ENCODE measurements at places on chromosomes 1 and 21.

DNA sequence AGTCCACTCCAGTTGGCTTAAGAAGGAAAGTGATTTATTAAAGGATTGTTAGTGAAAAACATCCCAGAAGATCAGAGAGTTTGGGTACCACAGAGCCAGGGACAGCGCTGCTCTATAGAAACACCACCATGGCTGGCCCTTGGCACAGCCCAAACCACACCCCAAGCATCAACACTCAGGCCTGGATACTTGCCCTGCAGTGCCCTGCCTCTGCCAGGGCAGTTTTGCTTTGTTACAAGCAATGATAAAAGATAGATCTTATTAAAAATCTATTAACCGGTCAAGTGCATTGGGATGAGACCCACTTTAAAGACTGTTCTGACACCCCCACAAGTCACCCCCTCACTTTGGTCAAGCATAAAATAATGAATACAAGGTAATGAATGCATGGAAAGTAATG is 56.6 kb downstream of the KIF21B start:
- DNase-seq: no peak

DNA sequence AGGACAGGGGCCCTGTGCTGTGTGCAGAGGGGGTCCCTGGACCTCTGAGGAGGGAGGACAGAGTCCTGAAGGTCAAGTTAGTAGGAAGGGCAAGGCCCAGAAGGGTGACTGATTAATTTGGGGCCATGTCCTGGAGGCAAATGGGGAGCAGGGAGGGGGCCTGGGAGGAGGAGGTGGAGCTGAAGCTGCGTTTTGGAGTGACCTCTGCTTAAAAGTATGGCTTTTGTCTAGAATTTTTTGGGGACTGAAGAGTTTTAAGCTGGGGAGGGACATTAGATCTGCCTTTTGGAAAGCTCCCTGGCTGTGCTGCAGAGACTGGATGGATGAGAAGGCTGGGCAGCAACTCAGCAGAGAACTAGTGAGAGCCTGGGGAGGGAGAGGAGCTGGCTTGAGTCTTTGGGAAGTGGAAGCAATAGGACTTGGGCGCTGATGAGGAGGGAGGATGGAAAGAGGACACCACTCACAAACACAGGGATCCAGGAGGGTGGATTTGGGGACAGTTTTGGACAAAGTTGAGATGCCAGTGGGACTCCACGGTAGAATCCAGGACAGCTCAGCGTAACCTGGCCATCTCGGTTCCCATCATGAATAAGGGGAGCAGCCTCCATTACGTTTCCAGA is 52.9 kb downstream of the ACBD3 start:
- no peak for DNase-seq

GRCh38 chr1:150024156-150024555 is 13.6 kb upstream of the OTUD7B start:
- DNase-seq: no peak

GRCh38 chr1:62229932-62230331 is 35.3 kb downstream of the L1TD1 start:
- no peak for DNase-seq

DNA sequence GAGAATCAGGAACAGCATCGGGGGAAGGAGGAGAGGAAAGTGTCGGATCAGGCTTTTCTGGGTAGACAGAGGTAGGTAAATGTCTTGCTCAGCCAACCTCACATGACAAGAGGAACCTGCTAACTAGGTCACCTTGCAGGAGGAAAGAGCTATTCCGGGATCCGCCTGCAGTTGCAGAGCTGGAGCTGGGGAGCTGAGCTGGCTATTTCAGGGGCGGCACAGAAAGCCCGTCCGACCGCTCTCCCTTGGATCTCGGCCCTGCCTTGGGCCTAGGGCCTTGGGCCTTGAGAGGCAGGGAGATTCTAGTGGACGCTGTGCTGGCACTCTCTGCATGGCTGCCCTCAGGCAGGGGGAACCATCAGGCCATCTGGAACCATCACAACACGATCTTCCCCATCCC is 56.5 kb upstream of the CTPS1 start:
- DNase-seq: no peak

- DNase-seq: peak; percentile 33
These were observed 157.4 kb downstream of the SIPA1L2 start for GRCh38 chr1:232472485-232473041.

DNA sequence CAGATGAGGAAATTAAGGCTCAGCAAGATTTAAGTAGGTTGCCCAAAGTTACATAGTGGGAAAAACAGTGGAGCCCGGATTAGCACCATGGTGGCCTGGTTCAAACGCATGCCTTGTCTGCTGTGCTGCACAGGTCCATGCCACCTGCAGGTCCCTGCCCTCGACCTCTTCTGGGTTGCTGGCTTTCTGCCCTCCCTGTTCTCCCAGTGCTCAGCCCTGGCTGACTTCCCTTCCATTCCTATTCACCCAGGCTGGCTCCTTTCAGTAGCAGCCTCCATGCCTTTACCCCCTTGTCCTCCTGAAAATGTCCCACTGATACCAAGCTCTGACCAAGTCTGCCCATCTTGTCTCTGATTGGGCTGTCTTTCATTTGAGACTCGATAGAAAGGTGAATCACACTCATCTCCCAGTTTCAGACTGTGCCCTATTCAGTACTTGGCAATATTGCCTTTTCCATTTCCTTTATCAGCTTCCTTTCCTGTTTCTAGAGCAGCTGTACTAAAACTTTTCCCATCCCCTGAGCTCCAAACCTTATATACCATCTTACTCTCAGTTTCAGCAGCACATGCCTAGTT is 75.8 kb downstream of the ST3GAL3 start:
- DNase-seq: no peak

GRCh38 chr1:235112297-235113182 is 16.1 kb downstream of the TOMM20 start:
- no peak for DNase-seq

GRCh38 chr1:198373376-198373775 is 167.1 kb downstream of the ATP6V1G3 start:
- DNase-seq: no peak

GRCh38 chr1:6491081-6491449 is 402 bp downstream of the PLEKHG5 start:
- DNase-seq: no peak

- no peak for DNase-seq
These were observed 406.1 kb downstream of the RYR2 start for GRCh38 chr1:237448042-237448441.

- DNase-seq: no peak
These were observed 16.1 kb downstream of the RGS4 start for GRCh38 chr1:163085041-163085903.

GRCh38 chr1:53174971-53175913 is 21.4 kb upstream of the CPT2 start:
- DNase-seq: no peak

DNA sequence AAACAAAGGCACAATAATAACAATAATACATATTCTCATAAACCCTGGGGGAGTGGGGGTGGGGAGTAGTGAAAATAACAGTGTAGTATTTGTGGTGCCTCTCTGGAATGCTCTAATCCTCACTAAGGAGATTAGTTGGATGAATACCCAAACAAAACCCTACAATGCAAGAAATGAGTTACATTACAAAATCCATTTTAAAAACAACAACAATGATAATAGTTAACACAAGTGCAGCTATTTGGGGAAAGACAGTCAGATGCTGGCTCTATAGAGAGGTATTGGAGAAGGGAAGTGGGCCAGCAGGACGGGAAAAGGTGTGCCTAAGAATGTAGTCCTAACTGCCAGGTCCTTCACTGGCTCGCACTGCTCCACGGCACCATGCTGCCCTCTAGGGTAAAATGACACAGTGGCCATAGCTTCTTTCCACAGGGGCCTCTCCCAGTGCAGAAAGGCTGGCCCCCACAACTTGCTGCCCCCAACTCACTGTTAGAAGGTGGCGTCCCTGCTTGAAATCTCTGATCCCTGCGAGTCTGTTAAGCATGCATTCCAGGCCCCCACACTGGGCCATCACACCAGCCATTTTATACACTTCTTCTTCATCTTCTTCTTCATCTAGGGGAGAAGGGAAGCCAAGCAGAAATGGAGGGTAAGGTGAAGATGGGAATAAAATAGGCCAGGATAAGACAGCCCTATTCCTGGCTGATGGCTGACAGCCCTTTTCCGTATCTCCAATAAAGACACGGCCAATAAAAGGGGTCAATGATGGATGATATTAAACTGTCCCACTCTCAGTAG is 113.8 kb downstream of the UBR4 start:
- peak; percentile 19 for DNase-seq

DNA sequence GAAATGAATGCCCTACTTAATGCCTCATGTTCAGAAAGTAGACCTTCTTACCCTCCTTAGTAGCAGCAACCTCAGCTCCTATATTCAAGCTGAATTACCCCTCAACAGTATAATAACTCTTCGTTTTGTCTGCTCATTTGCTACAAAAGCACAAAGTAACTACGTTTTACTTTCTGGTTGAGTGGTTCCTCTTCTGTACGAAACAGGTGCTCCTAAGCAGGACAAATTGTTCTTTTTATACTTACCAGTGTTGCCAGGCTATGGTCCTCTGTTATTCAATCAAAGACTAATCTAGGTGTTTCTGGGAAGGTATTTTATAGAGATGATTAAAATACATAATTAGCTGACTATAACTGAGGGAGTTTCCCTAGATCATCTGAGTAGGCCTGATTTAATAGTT is 484.2 kb upstream of the ADAMTS5 start:
- no peak for DNase-seq

GRCh38 chr1:200971428-200971903 is 52.0 kb downstream of the KIF21B start:
- no peak for DNase-seq

DNA sequence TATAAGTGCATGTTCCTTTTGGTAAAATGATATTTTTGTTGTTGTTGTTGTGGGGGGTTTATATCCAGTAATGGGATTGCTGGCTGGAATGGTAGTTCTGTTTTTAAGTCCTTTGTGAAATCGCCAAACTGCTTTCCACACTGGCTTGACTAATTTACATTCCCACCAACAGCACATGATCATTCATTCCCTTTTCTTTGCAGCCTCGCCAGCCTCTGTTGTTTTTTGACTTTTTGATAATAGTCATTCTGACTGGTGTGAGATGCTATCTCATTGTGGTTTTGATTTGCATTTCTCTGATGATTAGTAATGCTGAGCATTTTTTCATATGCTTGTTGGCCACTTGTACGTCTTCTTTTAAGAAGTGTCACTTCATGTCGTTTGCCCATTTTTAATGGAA is 188.5 kb upstream of the CHRM3 start:
- DNase-seq: no peak

- no peak for DNase-seq
These were observed 60.9 kb downstream of the ABL2 start for GRCh38 chr1:179168536-179168935.

DNA sequence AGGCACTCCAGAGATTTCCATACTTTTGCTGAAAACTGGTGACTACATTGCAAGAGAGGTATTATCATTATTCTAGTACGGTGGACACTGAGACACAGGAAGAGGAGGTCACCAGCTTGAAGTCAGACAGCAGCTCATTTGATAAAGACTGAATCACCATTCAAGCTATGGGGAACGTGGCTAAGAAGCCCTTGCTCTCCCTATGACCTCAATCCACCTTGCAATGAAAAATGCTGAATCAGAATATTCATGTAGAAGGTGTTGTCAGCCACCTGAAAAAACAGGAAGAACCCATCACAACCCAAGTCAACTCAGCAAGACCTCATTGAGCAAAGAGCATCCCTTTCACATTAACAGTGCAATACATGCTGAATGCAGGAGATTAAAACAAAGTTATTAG is 59.0 kb upstream of the FGGY start:
- DNase-seq: no peak

GRCh38 chr1:237953238-237953637 is 62.5 kb upstream of the ZP4 start:
- no peak for DNase-seq

- no peak for DNase-seq
These were observed 24.1 kb upstream of the CHODL start for GRCh38 chr21:18220498-18220897.
